BE2C (cell line): ENCODE measurements at places on chromosomes 2 and 18.

GRCh38 chr2:138125306-138126288, 161.3 kb downstream of the HNMT start:
- no peak for DNase-seq

- no peak for DNase-seq
These were observed 128.8 kb downstream of the MREG start for GRCh38 chr2:215884451-215885087.

DNA sequence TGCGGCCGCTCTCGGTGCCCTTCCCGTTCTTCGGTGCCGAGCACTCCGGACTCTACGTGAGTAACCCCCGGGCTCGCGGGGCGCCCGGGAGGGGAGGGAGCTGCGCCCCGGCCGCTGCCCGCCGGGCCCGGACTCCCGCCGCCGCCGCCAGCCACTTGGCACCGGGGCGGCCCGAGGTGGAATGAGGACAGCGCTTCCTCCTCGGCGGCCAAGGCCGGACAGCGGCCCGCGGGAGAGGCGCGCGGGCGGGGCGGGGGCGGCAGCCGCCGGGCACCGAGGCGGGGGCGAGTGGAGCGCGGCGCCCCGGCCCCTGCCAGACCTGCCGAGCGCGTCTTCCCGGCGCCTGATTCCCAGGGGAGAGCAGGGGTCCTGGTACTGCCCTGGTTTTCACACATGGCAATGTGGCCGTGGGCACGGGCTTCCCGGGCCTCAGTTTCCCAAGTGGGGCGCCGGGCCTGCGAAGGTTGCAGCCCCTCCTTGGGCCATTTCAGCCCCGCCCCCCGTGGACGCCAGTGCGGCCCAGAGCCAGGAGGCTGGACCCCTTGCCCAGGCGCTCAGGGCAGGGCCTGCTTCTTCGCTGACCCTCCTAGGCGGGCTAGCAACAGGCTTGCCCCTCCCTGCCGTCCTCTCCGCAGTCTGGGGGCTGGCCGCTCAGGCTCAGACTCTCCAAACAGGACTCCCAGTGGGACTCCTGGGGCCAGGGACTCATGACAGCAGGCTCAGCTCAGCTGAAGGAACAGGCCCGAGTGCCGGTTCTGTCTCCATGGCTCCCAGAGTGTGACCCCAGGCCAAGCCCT, 775 bp downstream of the SNED1 start:
- peak; percentile 27 for DNase-seq

DNA sequence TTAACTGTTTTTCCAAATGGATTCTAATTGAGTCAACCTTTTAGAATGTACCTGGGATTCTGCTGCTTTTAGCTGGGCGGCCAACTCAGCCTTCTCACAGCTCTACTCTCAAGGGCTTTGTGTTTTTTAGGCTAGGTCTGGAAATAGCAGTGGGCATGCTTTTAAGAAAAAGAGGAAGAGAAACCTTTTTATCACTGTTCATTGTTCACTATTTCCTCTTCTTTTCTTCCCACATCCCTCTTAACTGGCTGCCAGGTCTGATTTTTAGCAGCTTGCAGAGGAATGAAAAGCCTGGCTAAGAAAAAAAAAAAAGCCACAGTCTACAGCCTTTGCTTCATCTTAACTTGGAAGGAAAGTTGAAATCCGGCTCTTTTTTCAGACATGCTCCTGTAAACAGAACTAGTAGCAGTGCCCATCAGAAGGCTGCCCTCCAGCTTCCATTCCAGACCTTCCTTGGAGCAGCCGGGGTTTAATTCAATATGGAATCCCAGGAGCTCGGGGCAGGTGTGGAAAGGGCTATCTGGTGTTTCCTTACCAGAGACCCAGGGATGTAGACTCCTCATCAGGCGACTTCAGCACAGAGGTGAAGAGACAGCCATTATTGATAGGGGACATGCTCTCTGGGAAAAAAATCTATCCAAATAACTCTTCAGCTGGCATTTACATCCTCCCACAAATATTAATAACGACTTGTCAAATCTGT, 230.7 kb downstream of the MYO3B start:
- no peak for DNase-seq

DNA sequence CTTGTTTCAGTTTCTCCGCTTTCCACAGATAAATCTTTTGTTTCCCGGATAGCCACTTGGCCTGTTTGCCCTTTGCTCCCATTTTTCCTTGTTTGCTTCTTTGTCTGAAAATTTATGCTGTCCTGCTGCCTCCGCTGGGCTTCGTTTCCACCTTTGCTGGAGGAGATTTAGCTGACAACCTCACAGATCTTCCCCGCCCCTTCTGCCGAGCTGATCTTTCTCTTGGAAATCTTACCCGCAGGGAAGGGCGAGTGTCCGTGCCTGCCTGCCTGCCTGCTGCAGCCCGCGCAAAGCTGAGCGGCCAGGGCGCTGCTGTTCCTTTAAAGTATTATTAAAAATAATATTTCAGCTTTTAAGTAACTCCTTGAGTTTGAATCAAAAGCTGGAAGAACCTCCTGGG, 1.4 kb upstream of the XRCC5 start:
- no peak for DNase-seq

GRCh38 chr18:50131591-50131990, 63.4 kb downstream of the MYO5B start:
- DNase-seq, result no peak

DNA sequence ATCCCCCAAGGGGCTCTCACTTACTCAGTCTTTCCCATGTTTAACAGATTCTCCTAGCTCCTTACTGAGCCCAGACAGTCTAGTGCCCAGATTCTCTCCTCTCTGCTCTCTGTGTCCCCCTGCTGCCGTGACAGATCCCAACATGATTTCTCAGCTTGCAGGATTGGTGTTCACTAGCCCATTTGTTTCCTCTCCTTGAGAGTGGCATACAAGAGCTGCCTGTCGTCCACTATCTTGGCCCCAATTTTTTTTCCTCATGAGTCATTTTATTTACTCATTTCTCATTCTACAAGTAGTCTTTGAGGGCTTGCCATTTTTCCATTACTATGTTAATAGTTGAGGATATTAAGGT, 199.9 kb upstream of the FN1 start:
- no peak for DNase-seq

DNA sequence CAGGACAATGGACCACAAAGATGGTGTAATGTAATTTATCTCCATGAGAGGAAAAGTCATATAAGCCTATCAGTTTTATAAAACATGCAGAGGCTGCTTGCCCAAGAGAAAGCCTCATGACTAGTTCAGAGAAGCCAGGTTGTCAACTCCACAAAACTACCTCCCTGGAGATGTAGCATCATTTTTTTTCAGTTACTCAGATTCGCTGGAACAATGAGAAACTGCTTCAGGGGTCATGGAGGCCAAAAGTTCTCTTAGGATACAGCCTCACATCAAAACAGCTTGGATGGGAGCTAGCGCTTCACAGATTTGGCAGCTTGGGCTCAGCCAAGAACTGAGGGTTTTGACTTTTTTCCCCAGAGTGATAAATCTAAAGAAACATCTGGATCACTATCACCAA, 263.5 kb downstream of the INSIG2 start:
- DNase-seq, result no peak

- no peak for DNase-seq
These were observed 131.0 kb downstream of the ALPK2 start for GRCh38 chr18:58497845-58498244.

GRCh38 chr2:233307565-233307964, at the start of gene SAG:
TSS of gene SAG (plus strand) at chr2:233307816. CDS start at chr2:233309190, 1,374 bp downstream.
- no peak for DNase-seq

DNA sequence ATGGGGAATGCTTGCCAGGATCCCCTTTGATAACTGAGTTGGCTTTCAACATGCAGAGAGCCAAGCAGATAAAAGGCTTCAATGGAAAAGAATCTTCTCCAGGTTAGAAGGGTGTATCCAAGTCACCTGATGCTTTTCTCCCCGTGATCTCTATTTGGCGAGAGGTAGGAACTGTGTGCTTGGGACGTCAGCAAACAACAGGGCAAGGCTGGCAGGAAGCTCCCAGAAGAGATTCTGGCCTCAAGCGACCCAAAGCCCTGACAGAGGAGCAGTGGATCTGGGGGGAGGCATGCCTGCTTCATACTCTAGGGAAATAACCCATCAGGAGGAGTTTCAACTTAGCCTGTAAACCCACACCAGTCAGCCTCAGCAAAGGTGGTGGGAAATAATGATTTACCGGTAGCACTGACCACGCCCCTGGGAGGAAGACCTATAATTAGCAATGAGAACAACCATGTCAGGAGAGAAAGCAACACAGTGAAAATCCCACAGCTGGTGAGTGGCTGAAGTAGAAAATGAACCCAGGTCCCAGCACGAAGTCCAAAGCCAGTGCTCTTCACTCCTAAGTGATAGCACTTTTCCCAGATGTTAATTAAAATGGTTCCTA, 76.3 kb upstream of the SEC11C start:
- DNase-seq, result no peak

DNA sequence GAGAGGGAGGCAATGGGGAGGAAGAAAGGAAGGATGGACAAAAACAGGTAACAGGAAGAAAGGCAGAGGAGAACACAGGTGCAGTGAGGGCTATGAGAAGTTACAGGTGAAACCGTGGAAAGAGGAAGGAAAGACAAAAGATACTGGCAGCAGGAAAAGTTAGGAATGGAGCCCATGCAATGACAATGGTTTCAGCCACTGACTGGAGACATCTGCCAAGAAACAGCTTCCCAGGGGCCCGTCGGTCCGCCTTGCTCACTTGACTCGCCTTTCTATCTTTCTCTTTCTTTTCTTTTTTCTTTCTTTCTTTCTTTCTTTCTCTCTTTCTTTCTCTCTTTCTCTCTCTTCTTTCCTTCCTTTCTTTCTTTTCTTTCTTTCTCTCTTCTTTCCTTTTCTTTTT, 37.5 kb downstream of the ST8SIA5 start:
- no peak for DNase-seq

DNA sequence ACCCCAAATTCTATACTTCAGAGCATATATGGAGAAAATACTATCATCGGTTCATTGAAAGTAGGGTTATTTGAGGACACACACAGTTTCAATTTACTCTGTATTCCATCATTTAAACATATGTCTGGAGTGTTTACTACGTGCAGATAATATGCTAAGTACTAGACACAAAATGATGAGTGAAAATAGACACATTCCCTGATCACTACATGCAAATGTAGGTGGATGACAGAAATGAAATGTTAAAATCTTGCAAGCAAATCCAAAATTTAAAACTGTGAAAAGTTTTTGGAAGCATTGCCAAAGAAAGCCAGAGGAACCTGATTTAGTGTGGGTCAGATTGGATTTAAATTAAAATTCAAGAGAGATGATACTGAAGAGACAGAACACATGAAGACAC, 1106.6 kb downstream of the CBLN2 start:
- DNase-seq, result no peak

- DNase-seq, result no peak
These were observed 203.9 kb downstream of the DLGAP1 start for GRCh38 chr18:4251206-4251605.

DNA sequence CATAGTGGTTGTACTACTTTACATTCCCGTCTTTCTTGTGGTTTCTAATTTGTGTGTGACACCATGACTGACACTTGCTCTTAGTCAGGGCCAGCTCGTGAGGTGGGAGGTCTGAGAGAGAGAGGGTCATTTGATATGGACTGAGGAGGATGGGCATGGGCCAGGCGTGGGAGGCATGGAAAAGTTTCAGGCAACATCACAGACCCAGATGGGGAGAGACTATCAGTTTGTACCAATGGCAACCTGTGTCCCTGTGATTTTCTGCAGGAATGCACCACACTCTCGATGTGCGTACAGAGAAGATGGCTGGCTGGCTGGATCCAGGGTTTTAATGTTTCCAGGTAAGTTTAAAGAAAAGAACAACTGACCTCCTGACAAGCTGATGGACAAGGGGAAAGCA, 273.6 kb downstream of the CYRIA start:
- peak; percentile 99 for DNase-seq

DNA sequence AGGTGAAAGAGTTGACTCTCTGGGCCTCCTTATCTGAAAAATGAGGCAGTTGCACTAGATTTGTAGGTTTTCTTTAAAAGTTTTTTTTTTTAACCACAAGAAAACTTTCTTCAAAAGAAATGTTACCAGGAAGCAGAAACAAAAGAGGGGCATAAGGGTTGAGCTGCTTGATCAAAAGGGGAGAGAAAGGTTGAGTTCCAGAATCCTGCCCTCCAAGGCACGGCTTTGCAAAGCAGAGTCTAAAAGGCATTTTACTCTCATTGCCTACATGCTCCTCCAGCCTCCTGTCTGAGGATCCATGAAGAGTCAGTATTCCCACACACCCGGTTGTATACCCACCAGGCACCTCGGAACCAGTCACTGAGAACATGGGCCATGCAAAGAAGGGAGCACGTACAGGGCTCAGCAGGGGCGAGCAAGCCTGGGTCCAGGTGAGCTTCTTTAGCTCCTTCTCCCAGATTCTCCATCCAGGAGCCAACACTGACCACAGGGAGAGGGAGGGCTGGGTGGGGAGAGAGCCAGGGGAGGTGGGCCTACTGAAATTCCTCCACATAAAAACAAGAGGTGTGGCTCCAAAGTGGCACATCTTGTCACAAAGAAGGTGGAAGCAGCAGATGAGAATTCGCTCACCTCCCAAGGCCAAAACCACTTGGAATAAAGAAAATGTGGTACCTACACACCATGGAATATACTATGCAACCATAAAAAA, 116.0 kb upstream of the EPC2 start:
- no peak for DNase-seq

- DNase-seq, result no peak
These were observed 11.6 kb upstream of the HNMT start for GRCh38 chr2:137952586-137953129.

GRCh38 chr18:13223311-13224143, 5.0 kb downstream of the LDLRAD4 start:
- peak; percentile 68 for DNase-seq

DNA sequence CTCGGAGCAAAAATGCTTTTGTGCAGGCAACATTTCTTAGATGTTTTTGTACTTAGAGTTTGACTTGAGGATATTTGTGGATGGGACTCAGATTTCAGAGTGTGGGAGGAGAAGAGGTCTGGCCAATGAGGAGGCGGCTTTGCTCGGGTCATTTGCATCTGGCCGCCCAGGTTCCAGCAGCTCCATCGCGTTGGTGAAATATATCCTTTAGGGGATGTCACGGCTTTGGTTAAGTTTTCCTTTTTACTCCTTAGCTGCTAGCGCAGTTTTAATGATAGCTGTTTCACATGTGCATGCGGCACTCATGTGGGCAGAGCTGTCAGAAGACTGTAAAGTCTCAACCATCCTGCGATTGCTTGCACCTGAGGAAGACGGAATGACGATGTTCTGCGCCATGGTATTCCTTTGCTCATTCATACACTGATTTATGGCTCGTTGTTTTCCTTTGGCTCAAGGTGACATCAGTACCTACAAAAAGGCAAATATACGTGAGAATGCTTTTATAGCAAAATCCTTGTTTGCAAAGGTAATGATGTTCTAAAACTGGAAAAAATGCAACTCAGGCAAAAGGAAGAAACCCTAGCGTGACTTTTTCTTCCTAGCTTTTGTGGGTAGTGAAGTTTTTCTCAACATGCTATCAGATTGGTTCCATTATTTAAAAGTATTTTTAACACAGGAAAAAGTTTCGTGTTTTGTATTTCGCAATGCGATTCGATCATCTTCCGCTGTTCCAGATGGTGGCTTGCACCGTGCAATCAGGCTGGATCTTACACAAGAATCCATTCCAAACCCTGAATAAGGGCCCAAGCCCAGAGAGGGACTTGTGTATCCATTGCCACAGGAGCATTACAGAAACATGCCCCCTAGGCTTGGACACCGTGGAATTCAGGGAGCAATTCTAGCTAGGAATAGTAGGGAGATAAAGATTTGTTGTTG, 70.5 kb upstream of the ZNF516 start:
- DNase-seq, result peak; percentile 53
